Activated CD4-positive, alpha-beta T cell treated with anti-CD3 and anti-CD28 coated beads, Interleukin-2, amount 50 U/mL, for 24 hours (primary cell): ENCODE measurements at places on chromosomes 16 and 17.

DNA sequence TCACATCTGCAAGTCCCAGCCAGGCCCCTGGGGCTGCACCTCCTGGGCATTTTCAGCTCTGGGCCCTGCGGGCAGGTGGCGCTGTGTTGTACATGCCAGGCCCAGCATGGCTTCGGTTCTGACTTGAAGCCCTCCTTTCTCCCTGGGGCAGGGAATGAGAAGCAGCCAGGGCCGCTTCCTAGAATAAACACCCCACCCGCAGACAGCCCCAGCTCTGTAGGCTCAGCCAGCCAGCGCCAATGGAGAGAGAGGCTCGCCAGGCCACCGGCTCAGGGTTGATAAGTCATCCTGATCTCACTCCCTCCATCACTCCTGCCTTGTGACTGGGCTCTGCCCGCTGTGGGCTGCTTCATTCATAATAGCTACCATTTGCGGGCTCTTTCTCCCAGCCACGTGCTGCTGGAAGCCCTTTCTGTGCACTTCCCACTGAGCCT is 6.0 kb upstream of the GLIS2 start:
- no peak for DNase-seq

- no peak for DNase-seq
Measured at GRCh38 chr16:56989988-56990387, 631 bp downstream of the NLRC5 start.

GRCh38 chr17:76449126-76449525 is 3.8 kb downstream of the UBE2O start:
- DNase-seq: no peak

- no peak for DNase-seq
Measured at GRCh38 chr17:63304704-63305261, 141.3 kb downstream of the CYB561 start.

- DNase-seq: no peak
Measured at GRCh38 chr17:67280279-67280678, 35.3 kb upstream of the HELZ start.

DNA sequence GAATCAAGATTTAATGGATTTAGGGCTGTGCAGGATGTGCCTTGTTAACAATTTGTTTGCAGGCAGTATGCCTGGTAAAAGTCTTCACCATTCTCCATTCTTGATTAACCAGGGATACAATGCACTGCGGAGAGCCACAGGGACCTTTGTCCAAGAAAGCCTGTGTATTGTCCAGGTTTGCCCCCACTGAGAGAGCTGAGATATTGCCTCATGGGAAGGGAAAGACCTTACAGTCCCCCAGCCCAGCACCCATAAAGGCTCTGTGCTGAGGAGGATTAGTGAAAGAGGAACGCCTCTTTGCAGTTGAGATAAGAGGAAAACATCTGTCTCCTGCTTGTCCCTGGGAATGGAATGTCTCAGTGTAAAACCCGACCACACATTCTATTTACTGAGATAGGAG is 2169.6 kb downstream of the TP53TG3F start:
- DNase-seq: no peak

GRCh38 chr16:4323071-4323844 is 7.4 kb downstream of the GLIS2 start:
- DNase-seq: no peak

DNA sequence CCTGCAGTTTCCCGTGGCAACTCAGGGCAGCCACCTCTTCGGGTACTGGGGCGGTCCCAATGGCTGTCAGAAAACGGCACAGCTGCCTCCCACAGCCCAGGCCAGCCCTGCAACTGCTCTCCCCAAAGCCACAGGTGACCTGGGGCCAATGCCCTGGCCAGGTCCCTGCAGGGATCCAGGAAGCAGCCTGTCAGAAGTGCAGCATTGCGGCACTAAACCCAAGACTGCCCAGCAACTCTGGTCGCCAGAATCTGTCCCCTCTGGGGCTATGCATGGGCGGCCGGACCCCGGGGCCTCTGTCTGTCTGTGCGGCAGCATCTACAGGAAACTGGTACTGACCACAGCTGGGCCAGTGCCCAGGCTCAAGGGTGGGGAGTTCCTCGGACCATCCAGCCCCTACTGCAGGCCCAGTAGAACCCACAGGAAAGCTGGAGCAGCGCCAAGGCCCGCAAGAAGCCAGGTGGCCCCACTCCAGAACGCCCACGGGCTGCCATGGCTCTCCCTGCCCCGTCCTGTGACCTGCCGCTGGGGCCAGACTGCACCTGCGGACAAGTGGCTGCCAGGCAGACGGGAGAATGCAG is 5.5 kb downstream of the CYBC1 start:
- no peak for DNase-seq

DNA sequence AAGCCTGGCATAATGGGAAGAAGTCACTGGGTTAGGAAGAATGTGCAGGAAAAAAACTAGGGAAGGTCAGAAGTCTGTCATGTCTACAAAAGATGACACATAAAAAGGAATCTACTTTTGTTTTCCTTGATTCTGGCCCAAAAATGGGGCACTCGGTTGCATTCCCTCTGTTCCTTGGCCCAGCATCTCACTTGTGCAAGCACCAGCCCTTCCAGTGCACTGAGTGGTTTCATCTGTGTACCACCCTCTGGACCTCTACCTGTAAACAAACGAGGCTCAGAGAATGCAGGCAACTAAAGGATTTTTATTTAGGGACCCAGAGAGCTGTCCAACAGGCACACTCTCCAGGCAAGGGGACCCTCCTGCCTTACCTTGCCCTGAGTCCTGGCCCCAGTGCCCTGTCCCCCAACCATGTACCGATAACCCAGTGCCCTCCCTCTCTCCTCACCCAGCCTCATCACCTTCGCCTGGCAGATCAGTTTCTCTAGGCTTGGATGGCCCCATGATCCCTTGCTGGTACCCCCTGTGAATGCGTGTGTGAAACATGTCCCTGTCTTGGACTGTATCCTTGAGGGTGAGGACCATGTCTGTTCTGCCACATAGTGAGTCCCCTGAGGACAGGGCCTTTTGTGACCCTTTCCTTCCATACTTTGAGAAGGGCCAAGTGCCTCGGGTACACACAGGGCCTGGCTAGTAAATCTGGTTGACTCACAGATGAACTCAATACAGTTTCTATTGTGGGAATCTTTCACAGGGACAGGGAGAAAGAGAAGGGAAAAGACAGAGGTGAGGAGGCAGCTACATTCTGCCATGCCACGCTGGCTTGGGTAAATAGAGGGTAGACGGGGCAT is 13.3 kb downstream of the NXPH3 start:
- DNase-seq: no peak

DNA sequence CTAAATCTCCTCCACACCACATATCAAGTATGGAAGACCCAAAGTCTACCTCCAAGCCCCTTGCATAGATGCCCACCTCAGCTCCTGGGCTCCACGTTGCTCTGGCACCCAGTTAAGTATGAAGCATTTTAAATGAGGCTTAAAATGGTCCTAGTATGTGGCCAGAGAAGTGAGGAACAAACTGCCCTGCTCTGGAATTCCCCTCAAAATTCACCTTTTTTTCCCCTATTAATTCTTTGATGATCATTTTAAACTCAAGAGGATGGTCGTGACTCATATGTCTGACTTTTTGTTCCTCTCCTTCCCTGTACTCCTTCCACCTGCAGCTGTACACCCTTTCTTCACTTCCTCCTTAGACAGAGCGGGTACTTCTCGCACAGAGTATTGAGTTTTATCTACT is 234.5 kb upstream of the MYOCD start:
- no peak for DNase-seq
